ENCODE measurements at places on chromosomes 3 and 15.

DNA sequence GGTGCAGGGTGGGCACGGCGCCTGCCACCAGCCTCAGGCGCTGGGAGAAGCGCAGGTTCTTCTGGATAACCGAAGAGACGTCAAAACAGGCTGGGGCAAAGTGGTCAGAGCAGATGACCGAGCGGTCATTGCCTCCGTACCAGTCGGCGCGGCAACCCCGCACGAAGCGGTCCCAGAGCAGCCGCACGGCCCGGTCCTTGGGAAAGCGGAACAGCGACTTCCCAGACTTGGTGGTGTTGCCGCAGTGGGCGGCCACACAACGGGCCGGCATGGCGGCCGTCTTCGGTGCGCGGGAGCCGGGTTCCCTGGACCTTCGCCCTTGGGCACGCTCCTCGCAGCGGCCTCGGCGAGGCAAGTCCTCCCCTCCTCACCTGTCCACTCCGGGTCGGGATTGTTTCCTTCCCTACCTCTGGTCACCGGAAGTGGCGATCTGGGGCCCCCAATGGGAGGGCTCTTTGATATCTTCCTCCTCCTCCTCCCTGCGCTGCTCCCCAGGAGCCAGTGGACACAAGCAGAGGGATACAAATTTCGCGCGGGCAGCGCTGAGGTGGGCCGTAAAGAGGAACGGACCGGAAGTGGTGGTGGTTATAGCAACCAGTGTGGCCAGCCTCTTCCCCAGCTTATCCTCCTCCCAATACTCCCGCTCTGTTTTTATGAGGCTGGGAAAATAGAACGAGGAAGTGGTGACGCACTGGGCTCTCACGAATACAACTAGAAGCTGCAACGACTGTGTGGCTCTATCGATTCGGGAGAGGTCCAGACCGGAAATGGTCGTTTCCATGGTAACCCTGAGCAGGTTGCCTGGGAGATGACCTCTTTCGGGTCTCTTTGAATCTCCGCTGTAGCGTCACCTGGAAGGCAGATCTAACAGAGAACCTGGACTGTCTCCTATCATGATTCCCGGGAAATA is at the start of the genes LRRC49 and THAP10:
LRRC49 (plus strand) TSS at position 825 of the 910 bp plus-strand sequence; CDS start at position 894, 69 bp downstream.
THAP10 (minus strand) TSS at position 432 of the 910 bp plus-strand sequence; CDS start at position 271, 161 bp downstream.
- no peaks in the 10 kb centered on the region for H3K27me3 ChIP-seq
- peak; percentile 82 for DNase-seq
- no peaks in the 10 kb centered on the region for H3K36me3 ChIP-seq
- H3K4me3 ChIP-seq: peak within 1 kb of the TSS; percentile 88
- H3K4me1 ChIP-seq: peaks cover 7% of the 10 kb centered on the region

DNA sequence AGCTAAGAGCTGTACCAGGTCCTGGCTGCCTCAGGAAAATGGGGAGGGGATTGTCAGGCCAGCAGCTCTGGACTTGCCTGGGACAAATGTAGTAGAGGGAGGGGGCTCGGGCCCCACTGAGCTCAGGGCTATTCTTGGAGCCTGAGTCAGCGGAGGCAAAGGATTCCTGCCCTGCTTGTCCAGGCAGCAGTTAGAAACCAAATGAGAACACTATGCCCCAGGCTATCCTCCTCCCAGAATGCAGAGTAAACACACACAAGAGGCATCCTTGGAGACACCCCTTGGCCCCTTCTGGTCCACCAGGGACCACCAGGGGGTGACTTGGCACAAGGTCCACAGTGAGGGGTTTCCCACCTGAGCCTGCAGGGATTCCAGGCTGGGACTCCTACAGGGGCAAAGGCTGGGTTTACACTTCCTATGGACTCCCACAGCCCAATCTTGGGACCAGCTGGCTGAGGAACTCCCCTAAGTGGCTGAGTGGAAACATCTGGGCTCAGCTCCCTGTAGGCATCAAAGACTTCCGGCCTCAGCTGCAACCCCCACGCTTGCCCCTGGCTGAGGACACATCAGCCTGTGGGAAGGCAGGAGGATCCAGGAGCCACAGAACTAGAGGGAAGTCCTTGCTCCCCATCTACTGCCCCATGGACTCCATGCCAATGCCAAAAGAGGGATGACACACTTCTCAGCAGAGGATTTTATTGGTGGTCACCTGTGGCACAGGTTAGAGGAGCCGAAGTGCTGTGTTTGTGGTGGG is 3.4 kb upstream of the COL7A1 start:
- H3K36me3 ChIP-seq: peaks cover 53% of the 10 kb centered on the region

GRCh38 chr15:101091080-101092017 is 160.5 kb downstream of the CHSY1 start:
- no peaks in the 10 kb centered on the region for H3K36me3 ChIP-seq
- peaks cover 28% of the 10 kb centered on the region for H3K4me1 ChIP-seq
- DNase-seq: no peak
- H3K27me3 ChIP-seq: no peaks in the 10 kb centered on the region
- peak overlapping the region; percentile 74 for H3K27ac ChIP-seq

DNA sequence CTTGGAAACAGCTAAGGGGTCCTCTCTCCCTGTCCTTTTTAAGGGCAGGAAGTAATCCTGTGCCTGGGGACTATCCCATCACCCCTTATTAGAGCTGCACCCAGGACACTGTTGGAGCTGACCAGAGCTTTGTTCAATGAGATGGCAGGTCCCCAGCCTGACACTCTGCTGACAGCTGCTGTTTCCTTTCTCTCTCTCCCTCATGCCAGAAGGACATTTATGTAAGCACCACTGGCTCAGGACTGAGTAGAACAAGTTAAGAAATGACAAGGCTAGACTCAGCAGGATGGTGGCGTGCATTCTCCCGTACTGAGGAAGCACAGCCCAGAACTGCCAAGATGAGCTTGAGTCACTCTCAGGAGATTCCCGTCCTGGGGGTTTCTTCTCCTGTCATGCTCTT is 17.3 kb downstream of the GJD2 start:
- DNase-seq: no peak
- H3K4me3 ChIP-seq: no peak overlapping the region
- no peaks in the 10 kb centered on the region for H3K4me1 ChIP-seq
- no peaks in the 10 kb centered on the region for H3K36me3 ChIP-seq
- H3K27me3 ChIP-seq: peaks cover 29% of the 10 kb centered on the region
- H3K27ac ChIP-seq: no peak overlapping the region

- no peaks in the 10 kb centered on the region for H3K36me3 ChIP-seq
- H3K4me1 ChIP-seq: no peaks in the 10 kb centered on the region
- H3K27ac ChIP-seq: no peak overlapping the region
- no peak overlapping the region for H3K4me3 ChIP-seq
Observed at GRCh38 chr3:99578339-99578970, 59.9 kb upstream of the COL8A1 start.

DNA sequence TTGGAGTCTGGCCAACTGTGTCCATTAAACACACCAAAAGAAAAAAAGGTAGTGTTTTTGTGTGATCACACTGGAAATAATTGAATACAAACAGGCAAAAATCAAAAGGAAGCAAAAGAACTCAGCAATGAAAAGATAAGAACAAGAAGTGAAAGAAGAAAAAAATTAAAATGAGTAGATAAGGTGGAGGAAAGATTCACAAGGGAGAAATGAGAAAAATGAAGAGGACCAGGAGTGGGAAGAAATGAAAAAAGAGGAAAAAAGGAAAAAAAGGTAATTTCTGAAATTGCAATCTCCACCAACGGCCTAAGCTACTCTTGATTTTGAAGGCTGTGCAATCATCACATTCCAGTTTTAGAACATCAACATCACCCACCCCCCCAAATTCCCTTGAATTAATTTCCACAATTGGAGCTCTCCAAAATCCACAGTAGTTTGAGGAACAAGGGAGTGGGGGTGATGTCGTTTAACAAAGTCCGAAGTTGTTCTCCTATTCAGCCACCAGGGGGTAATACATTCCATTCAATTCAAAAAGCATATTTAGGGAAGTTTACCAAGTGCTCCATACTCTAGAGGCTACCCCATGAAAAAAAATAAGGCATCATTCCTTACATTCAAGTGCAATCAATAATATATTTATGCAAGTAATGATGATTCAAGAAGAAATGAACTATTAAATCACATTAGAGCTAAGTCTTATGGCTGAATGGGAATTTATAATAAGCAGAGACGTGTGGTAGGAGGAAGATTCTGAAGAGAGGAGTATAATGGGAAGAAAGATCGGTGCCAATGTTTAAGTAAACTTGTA is 37.4 kb downstream of the ZNF860 start:
- H3K4me3 ChIP-seq: no peak overlapping the region
- no peaks in the 10 kb centered on the region for H3K27me3 ChIP-seq
- no peaks in the 10 kb centered on the region for H3K36me3 ChIP-seq
- DNase-seq: no peak

GRCh38 chr15:57385923-57386390 is 9.7 kb downstream of the CGNL1 start:
- H3K36me3 ChIP-seq: no peaks in the 10 kb centered on the region
- no peak overlapping the region for H3K27ac ChIP-seq
- peaks cover 86% of the 10 kb centered on the region for H3K4me1 ChIP-seq
- H3K27me3 ChIP-seq: no peaks in the 10 kb centered on the region
- DNase-seq: no peak

- H3K4me1 ChIP-seq: no peaks in the 10 kb centered on the region
- DNase-seq: no peak
- H3K27ac ChIP-seq: no peak overlapping the region
- H3K27me3 ChIP-seq: no peaks in the 10 kb centered on the region
- peaks cover 42% of the 10 kb centered on the region for H3K36me3 ChIP-seq
- no peak overlapping the region for H3K4me3 ChIP-seq
Observed at GRCh38 chr3:182913889-182914288, 66.4 kb downstream of the DCUN1D1 start.

GRCh38 chr3:101861212-101861788 is 12.0 kb downstream of the NFKBIZ start:
- no peaks in the 10 kb centered on the region for H3K27me3 ChIP-seq
- H3K4me1 ChIP-seq: peaks cover 12% of the 10 kb centered on the region
- no peak overlapping the region for H3K4me3 ChIP-seq
- H3K27ac ChIP-seq: no peak overlapping the region
- H3K36me3 ChIP-seq: peaks cover 61% of the 10 kb centered on the region

- H3K4me1 ChIP-seq: peaks cover 58% of the 10 kb centered on the region
- H3K27me3 ChIP-seq: no peaks in the 10 kb centered on the region
- H3K4me3 ChIP-seq: no peak overlapping the region
- DNase-seq: no peak
- H3K27ac ChIP-seq: peak overlapping the region; percentile 73
- H3K36me3 ChIP-seq: no peaks in the 10 kb centered on the region
Observed at GRCh38 chr3:177618873-177619733, 421.8 kb upstream of the TBL1XR1 start.

DNA sequence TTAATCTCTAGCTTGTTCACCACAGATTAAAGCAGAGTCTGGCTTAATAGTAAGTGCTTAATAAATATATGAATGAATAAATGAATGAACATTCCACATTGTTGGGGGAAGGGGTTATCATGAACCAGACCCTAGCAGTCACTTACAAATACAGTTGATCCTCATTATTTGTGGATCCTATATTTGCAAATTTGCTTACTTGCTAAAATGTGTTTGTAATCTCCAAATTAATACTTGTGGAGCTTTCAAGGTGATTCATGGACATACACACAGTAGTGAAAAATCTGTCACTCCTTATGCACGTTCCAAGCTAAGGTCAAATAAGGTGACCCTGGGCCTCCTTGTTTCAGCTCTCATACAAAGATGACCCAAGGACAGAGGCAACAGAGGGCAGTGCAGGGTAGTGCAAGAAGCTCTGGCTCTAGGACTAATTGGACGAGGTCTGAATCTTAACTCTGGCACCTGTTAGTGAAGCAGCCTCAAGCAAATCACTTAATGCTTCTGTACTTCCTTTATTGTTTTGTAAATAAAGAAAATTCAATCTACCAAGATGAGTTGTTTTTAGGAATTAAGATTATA is 112.8 kb upstream of the C2CD4B start:
- H3K4me3 ChIP-seq: no peak overlapping the region
- no peaks in the 10 kb centered on the region for H3K36me3 ChIP-seq
- no peak overlapping the region for H3K27ac ChIP-seq
- DNase-seq: no peak

DNA sequence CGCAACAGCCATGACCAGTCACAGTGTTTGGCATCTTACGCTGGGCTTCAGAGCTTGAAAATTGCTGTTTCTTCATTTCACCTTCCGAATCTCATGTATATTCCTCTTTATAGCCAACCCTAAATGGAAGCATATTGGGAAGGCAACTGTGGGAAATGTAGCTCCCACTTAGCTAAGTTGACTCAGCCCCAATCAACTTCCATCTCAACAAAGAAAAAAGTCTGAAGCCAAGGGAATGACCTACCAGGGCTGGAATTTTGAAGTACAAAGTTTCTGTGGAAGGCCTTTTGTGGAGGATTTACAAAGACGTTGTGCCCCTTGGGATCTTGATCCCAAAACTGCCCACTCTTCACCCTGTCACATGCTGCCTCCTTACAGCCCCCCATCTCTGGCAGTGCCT is 85.2 kb upstream of the OXTR start:
- H3K4me1 ChIP-seq: no peaks in the 10 kb centered on the region
- no peak overlapping the region for H3K4me3 ChIP-seq
- no peaks in the 10 kb centered on the region for H3K27me3 ChIP-seq
- H3K27ac ChIP-seq: no peak overlapping the region

- no peaks in the 10 kb centered on the region for H3K36me3 ChIP-seq
- no peak overlapping the region for H3K4me3 ChIP-seq
- no peak for DNase-seq
- H3K27me3 ChIP-seq: no peaks in the 10 kb centered on the region
Observed at GRCh38 chr3:178491751-178492150, 44.5 kb upstream of the KCNMB2 start.

DNA sequence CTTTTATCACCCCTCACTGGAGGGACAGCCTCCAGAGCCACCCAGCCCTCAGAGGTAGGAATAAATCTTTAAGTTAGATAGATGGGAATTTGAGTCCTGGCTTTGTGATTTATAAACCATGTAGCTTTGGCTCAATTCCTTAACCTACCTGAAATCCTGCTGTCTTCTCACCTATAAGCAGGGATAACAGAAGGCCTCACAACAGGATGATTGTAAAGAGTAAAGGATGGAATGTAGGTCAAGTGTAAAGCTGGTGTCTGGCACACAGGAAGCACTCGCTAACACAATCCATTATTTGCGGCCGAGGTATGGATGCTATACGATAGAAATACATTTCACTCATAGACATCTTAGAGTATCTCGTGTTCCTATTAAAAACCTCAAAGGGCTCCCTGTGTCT is 162.9 kb upstream of the LRTM1 start:
- no peaks in the 10 kb centered on the region for H3K36me3 ChIP-seq
- no peak overlapping the region for H3K4me3 ChIP-seq
- no peak for DNase-seq
- H3K4me1 ChIP-seq: no peaks in the 10 kb centered on the region
- H3K27me3 ChIP-seq: no peaks in the 10 kb centered on the region

- H3K4me3 ChIP-seq: no peak overlapping the region
- no peak for DNase-seq
- H3K27ac ChIP-seq: no peak overlapping the region
- H3K27me3 ChIP-seq: no peaks in the 10 kb centered on the region
- H3K36me3 ChIP-seq: no peaks in the 10 kb centered on the region
Observed at GRCh38 chr3:22269831-22270230, 518.8 kb upstream of the ZNF385D start.

- H3K36me3 ChIP-seq: peaks cover 57% of the 10 kb centered on the region
- H3K27ac ChIP-seq: no peak overlapping the region
- DNase-seq: no peak
- H3K27me3 ChIP-seq: no peaks in the 10 kb centered on the region
Observed at GRCh38 chr3:167705840-167706239, 28.9 kb downstream of the PDCD10 start.

Data from stomach (tissue), 19 donors.